ENCODE measurements at places on chromosomes 5 and 9.

DNA sequence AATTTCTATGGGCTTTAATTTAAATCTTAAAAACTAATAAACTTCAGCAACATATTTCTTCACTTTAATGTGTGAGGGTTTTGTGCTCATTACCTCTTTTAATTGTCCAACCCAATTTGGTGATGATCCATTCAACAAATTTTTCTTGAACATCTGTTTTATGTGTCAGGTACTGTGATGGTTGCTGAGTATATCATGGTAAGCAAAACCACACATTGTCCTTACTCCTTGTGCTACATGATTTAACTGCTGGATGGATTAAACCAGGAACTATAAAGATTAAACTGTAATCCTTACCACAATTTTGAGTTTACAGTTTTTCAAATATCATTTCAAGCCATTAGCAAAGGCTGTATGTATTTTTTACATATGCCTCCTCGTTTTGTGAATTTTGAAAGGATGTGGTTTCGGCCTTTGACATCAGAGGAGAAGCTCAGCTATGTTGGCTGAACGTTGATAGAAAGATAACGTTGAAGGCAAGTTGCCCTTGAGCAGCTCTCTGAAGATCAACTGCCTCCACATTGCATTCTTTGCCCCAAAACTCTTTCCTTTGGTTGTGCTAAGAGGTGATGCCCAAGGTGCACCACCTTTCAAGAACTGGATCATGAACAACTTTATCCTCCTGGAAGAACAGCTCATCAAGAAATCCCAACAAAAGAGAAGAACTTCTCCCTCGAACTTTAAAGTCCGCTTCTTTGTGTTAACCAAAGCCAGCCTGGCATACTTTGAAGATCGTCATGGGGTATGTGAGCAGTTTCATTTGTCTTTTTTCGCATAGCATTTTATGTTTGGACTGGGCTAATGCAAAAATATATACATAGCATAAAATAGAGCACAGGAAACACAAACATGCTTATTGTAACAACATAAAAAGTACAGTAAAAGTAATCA lies at the start of gene ITK:
TSS of gene ITK (plus strand) at position 467 of the 891 bp plus-strand sequence. CDS start at position 605, 138 bp downstream.
- peak; percentile 70 for DNase-seq

GRCh38 chr9:101162231-101162630 lies 133.7 kb downstream of the PLPPR1 start:
- DNase-seq = no peak

GRCh38 chr9:92704528-92704927 lies 34.6 kb upstream of the IPPK start:
- DNase-seq = no peak

- peak; percentile 74 for DNase-seq
These were observed 11.1 kb downstream of the EXD3 start for GRCh38 chr9:137411645-137412380.

DNA sequence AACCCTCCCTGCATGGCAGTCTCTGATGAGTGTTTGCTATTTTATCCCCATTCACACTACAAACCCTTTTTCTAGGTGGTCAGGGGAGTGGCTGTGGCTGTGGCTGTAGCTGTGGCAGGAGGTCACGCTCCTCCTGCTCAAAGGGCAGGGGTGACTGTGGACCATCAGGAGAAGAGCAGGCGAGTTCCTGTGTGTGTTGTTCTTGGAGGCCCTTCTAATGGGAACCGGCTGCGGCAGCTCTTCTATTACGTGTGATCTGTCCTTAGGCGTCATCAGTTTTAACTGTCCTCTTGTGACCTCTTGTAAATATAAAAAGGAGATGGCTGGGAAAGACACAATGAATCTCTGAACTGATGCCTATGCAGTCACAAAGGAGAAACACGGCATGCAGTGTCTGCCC lies 65.1 kb downstream of the ANKH start:
- no peak for DNase-seq

- DNase-seq = no peak
These were observed 510.6 kb upstream of the MPDZ start for GRCh38 chr9:13790055-13790454.

- DNase-seq = peak; percentile 12
These were observed 47.4 kb downstream of the P4HA2 start for GRCh38 chr5:132180134-132180745.

GRCh38 chr5:12354686-12355085 lies 450.4 kb upstream of the CTNND2 start:
- no peak for DNase-seq

- DNase-seq = no peak
These were observed 58.0 kb downstream of the TMEM215 start for GRCh38 chr9:32841314-32841713.

DNA sequence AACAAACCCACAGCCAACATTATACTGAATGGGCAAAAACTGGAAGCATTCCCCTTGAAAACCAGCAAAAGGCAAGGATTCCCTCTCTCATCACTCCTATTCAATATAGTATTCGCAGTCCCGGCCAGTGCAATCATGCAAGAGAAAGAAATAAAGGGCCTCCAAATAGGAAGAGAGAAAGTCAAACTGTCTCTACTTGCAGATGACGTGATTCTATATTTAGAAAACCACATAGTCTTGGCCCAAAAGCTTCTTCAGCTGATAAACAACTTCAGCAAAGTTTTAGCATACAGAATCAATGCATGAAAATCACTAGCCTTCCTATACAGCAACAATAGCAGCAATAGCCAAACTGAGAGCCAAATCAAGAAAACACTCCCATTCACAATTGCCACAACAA lies 333.7 kb upstream of the EDIL3 start:
- no peak for DNase-seq

DNA sequence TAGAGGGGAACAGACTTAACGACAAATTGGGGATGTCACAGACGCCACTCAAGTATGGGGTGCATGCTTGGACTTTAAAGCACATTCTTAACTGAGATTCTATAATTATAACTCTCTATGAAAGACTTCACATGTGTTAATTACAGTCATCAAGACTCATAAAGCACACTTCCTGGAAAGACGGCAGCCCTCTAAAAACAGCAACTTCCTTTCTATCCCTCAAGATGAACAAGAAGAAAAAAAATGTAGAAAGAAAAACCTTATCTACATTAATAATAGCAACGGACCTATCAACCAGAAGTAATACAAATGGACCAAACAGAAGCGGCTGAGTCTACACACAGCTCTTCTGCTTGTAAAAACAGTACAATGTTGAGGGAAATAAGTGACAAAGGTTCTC lies 21.2 kb downstream of the GNAQ start:
- no peak for DNase-seq

DNA sequence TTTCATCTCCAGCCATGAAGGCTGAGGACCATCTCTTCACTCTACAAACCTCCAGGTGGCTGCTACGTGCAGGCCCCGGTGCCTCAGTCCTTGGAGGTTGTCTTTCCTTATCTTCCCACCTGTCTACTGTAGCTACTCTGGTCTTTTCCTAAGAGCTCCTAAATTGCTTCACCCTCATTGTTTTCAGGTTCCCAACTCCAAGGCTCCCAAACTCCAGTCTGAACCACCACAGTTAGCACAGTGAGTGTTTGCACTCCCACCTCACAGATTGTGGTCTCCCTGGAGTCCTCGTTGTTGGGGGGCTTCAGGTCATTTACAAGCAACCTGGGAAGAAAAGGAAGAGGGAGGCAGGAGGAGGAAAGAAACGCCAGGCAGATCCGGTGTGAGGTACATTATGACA lies 85.3 kb downstream of the NSUN2 start:
- no peak for DNase-seq

DNA sequence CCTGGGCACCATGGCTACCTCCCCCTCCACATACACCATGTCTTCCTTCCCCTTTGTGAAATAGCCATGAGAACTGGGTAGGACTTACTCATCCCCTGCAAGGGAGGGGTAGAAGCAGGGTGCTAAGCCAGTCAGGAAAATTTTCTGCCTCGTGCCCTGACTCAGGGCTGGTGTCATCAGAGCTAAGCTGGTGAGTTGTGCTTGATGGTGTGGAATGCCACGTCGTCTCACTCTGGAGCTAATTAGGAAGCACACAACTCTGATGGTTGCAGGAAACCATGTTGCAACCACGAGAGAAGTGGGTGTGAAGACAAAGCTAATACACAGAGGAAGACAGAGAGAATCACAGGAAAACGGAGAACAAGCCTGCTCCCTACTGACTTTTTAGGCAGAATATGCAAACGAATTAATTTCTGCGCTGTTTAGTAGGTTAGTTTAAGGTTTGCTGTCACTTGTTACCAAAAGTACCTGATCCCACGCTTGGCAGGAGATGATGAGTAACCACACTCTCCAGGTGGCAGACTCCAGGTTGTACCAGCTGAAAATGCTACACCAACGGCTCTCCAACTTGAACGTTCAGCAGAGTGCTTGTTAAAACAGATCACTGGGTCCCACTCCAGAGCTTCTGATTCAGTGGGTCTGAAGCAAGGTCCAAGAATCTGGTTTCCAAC lies 54.5 kb downstream of the STK10 start:
- DNase-seq = peak; percentile 55

- DNase-seq = no peak
These were observed 72.2 kb upstream of the PTCH1 start for GRCh38 chr9:95588724-95589588.

DNA sequence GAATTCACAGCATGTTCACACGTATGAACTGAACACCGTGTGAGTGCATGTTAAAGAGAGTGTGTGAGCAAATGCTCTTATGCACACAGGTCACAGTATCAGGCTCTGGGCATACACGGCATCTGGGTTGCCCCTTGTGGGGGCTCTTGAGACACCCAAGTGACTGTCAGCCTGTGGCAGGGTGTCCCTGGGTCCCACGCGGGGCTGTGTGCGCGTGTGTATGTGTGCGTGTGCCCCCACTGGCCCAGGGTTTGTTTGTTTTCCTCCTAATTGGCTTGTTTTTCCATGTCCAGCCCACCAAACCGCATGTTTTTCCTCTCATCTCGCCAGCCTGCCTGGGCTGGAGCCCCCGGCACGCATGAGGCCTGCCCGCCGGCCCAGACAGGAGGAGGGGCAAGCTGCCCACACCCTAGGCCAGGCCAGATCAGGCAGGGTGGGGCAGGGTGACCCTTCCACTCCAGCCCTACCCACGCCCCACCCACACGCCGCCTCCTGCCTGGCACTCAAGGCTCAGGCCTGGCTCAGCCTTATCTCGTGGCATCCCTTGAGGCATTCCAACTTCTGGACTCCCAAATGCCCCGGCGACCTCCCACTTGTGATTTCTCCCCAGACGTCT lies 28.8 kb downstream of the CNTFR start:
- no peak for DNase-seq

- no peak for DNase-seq
These were observed 306.2 kb downstream of the PIK3R1 start for GRCh38 chr5:68521776-68522175.

- DNase-seq = peak; percentile 79
These were observed 50.3 kb downstream of the SLC22A5 start for GRCh38 chr5:132419502-132420468.

All from immature natural killer cell (primary cell).